Activated naive CD8-positive, alpha-beta T cell treated with anti-CD3 and anti-CD28 coated beads, Interleukin-2, amount 10 ng/mL, durations not matched to agents 7 days and 5 days (primary cell): ENCODE measurements at places on chromosomes 2 and 18. TPM values are rescaled to one million over a fixed set of nuclear protein-coding genes. Genes with fewer than 3 reads are reported as not detected.

EFR3B gene
- 0.08 TPM for total RNA-seq

ACTR2 gene
- 382 TPM for total RNA-seq

RAPGEF4 gene
- total RNA-seq, result 1.1 TPM

GRCh38 chr2:27070653-27071276 is 689 bp downstream of the OST4 start:
- peak overlapping the region; percentile 93 for H3K4me3 ChIP-seq
- no peaks in the 10 kb centered on the region for H3K27me3 ChIP-seq
- no peak for DNase-seq
- peaks cover 12% of the 10 kb centered on the region for H3K36me3 ChIP-seq
- H3K4me1 ChIP-seq, result peaks cover 50% of the 10 kb centered on the region
- peak overlapping the region; percentile 92 for H3K27ac ChIP-seq

DNA sequence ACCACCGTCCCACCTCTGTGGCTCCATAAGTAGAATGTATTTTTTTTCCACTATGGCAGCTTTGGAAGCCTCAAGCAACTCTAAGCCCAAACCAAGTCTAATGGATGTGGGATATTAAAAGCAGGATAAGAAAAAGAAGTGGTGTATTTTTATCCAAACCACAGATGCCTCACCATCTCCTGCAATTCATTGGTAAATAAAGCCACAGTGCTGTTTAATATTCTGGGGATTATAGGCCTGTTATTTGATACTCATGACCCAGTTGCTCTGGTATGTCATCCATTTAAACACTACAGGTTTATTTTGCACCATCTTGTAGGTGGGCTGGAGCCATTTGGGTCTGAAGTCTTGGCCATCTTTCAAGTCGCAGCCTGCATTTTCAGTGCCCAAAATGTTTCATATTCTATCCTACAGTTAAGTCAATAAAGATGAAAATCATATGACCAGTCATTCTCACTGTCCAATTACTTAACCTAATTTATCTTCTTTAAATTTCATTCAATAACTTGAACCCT is 279.5 kb upstream of the EPHA4 start:
- no peak overlapping the region for H3K27ac ChIP-seq
- H3K4me1 ChIP-seq, result no peaks in the 10 kb centered on the region
- H3K36me3 ChIP-seq, result no peaks in the 10 kb centered on the region
- no peaks in the 10 kb centered on the region for H3K27me3 ChIP-seq

- H3K4me1 ChIP-seq, result peaks cover 28% of the 10 kb centered on the region
- H3K27ac ChIP-seq, result peak overlapping the region; percentile 82
- no peaks in the 10 kb centered on the region for H3K27me3 ChIP-seq
- no peaks in the 10 kb centered on the region for H3K36me3 ChIP-seq
- H3K4me3 ChIP-seq, result no peak overlapping the region
- no peak for DNase-seq
Measured at GRCh38 chr2:226984750-226985582, 149.1 kb downstream of the RHBDD1 start.

DNA sequence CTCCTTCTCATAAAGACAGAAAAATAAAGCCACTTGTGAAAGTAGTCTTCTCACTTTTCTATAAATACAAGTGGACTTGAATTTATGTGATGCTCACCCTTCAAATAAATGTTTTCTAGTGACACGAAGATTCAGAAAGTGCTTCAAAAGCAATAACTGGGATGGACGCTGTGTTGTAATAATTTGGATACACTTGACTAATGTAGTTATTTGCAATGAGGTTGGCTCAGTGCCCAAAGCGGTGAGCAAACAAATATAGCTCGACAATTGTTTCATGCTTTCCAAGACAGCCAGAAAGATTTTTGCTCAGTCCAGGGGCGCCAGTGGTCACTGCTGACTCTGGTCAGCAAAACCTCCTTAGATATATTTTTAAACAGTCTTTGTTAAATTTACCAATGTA is 278.6 kb upstream of the KLHL14 start:
- no peaks in the 10 kb centered on the region for H3K36me3 ChIP-seq
- no peak overlapping the region for H3K4me3 ChIP-seq
- DNase-seq, result no peak
- H3K27me3 ChIP-seq, result no peaks in the 10 kb centered on the region
- no peak overlapping the region for H3K27ac ChIP-seq

DNA sequence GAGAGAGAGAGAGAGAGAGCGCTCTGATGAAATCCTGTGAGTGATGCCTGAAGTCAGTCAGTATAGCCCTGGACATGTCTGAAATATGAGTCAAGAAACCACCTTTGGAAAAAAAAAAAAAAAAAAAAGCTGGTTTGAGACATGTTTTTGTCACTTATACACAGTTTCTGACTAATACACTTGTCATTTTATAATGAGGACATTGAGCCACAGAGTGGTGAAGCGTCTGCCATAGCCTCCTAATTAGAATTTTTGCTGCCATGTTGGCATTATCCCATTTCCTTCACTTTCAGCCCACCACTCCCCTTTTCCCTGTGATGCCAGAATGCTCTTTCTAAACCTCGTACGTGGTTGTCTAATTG is 15.7 kb upstream of the MYO3B start:
- DNase-seq, result no peak
- no peak overlapping the region for H3K4me3 ChIP-seq
- peaks cover 16% of the 10 kb centered on the region for H3K27me3 ChIP-seq

DNA sequence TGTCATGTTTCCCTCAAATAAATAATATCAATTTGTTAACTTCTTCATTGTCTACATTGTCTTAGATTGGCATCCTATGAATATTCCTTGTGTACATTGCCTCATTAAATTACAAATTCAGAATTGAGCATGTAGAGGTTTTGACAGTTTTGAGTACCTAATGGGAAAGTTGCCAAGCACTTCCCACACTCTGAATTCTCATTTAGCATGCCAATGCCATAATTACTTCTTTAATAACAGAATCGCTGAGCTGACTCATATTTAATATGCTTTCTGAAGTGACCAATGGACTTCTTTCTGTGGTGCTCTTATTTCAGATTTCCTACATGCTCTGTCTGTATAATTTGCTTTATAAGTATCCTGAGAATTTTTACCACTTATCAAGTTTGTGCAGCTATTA is 114.4 kb upstream of the NOL4 start:
- no peaks in the 10 kb centered on the region for H3K27me3 ChIP-seq
- no peak overlapping the region for H3K4me3 ChIP-seq
- no peaks in the 10 kb centered on the region for H3K36me3 ChIP-seq
- no peak overlapping the region for H3K27ac ChIP-seq

DNA sequence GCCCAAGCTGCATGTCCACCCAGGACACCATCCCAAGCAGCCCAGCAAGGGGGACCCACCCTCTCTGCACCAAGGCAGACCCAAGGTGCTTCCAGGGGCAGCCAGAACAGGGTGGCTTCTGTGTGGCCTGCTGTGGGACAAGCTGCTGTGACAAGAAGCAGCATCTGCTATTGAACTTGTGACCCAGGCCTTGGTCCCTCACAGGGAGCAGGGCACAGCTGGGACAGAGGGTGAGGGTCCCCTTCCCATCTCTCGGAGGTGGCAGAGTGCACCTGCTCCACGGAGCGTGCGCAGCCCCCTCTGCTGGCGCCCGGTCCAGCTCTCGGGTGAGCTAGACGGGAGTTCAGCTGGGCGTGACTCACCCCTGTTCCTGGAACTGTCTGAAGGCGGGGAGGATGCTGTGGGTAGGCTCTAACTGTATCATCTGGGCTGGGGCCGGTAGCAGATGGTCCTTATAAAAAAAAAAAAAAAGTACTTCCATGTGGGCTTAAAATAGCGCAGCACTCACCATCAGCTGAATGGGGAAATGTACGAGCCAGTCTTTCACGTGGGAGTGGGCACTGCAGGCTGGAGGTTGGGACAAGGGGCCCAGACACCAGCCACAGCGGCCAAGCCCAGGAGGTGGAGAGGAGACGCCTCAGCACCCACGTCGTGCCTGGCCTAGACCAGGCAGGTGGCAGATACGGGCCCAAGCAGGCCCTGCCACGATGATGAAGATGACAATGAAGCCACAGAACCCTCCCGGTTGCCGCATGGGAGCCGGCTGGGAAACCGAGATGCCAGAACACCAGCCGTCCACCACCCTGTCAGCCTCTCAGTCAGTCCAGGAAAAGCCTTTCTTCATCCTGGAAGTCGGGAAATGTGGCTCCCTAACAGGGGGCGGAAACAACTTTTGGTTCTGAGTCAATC is 136.8 kb upstream of the ID2 start:
- H3K4me3 ChIP-seq, result peak overlapping the region; percentile 35
- no peaks in the 10 kb centered on the region for H3K27me3 ChIP-seq
- no peaks in the 10 kb centered on the region for H3K36me3 ChIP-seq
- H3K27ac ChIP-seq, result peak overlapping the region; percentile 97
- DNase-seq, result peak; percentile 86

DNA sequence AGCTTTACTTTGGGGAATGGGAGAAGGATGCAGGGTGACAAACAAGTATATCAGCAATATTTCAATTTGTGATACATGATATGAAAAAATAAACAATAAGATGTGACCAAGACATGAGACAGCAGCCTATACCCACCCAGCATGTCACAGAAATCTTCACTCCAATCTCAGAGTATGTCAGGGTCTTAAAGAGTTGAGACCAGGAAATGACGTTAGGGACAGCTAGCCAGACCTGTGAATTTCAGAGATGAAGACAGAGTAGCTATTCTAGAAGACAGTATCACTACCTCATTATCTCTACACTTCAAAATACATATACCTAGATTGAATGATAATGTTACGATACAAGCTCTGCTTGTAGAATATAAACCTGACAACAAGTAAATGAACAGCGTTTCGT is 282.8 kb downstream of the ZEB2 start:
- H3K4me1 ChIP-seq, result peaks cover 54% of the 10 kb centered on the region
- no peak for DNase-seq
- peaks cover 18% of the 10 kb centered on the region for H3K36me3 ChIP-seq
- H3K27me3 ChIP-seq, result no peaks in the 10 kb centered on the region

GRCh38 chr2:39289609-39290008 is 45.8 kb upstream of the CDKL4 start:
- H3K27ac ChIP-seq, result no peak overlapping the region
- H3K4me3 ChIP-seq, result no peak overlapping the region
- no peaks in the 10 kb centered on the region for H3K27me3 ChIP-seq
- peaks cover 3% of the 10 kb centered on the region for H3K36me3 ChIP-seq
- no peaks in the 10 kb centered on the region for H3K4me1 ChIP-seq

GRCh38 chr2:178819992-178820391 is 12.8 kb upstream of the TTN start:
- no peaks in the 10 kb centered on the region for H3K36me3 ChIP-seq
- H3K4me1 ChIP-seq, result peaks cover 28% of the 10 kb centered on the region
- peak overlapping the region; percentile 75 for H3K4me3 ChIP-seq
- peak; percentile 39 for DNase-seq
- peak overlapping the region; percentile 93 for H3K27ac ChIP-seq

- peak; percentile 48 for DNase-seq
- H3K36me3 ChIP-seq, result peaks cover 5% of the 10 kb centered on the region
- peak overlapping the region; percentile 96 for H3K4me3 ChIP-seq
- peak overlapping the region; percentile 85 for H3K27ac ChIP-seq
Measured at GRCh38 chr2:84924173-84925106, 19.0 kb downstream of the TMSB10 start.

DNA sequence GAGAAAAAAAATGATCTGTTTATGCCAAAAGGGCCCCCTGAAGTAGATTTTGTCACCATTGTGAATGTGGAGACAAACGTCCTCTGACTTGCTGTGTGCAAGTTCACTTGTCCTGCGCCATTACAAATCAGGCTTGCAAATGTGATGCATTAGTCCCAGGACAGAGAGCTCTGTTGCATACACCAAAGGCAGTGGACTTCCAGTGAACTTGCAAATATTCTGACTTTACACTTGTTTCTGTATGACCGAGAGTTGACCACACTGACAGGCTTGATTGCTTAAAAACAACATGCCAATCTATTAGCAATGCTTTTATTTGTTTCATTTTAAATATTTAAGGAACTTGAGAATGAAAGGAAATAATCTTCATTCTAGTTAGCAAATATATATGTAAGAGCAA is 293.2 kb downstream of the PLCL1 start:
- no peak overlapping the region for H3K27ac ChIP-seq
- no peaks in the 10 kb centered on the region for H3K4me1 ChIP-seq
- no peak overlapping the region for H3K4me3 ChIP-seq
- DNase-seq, result no peak

- no peaks in the 10 kb centered on the region for H3K4me1 ChIP-seq
- H3K27ac ChIP-seq, result no peak overlapping the region
- no peak for DNase-seq
Measured at GRCh38 chr2:239605976-239606375, 205.2 kb upstream of the HDAC4 start.

DNA sequence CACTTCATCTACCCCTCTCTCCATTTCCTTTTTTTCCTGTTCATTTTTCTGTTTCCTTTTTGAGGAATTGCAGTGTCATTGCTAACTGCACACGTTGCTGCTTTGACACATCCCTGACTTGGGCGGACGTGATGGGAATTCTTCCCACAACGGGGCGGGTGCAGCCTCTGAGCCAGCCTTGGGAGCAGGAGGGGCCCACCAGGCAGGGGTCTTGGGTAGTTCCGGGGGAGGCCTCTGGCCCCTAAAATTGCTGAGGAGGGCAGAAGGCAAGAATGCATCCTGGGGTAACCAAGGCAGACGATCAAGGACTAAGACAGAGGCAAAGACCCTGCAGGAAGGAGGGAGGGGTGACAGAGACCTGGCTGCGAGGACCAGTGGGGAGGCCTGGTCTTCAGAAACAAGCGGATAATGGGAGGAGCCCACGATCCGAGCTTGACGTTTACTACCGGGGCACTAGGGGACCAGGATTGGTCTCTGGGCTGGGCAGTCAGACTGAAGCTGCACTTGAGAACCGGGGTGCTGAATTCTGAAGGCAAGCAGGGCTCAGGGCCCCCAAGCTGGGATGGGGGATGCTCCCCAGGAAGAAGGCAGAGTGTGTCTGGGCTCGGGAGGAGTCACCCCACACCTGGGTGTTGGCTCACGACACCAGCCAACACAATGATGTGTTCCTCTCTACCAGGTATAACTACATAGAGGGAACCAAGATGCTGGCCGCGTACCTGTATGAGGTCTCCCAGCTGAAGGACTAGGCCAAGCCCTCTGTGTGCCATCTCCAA is 14.8 kb upstream of the CNDP1 start:
- H3K4me1 ChIP-seq, result no peaks in the 10 kb centered on the region
- H3K36me3 ChIP-seq, result peaks cover 19% of the 10 kb centered on the region
- H3K27me3 ChIP-seq, result no peaks in the 10 kb centered on the region
- H3K4me3 ChIP-seq, result no peak overlapping the region
- DNase-seq, result no peak

DNA sequence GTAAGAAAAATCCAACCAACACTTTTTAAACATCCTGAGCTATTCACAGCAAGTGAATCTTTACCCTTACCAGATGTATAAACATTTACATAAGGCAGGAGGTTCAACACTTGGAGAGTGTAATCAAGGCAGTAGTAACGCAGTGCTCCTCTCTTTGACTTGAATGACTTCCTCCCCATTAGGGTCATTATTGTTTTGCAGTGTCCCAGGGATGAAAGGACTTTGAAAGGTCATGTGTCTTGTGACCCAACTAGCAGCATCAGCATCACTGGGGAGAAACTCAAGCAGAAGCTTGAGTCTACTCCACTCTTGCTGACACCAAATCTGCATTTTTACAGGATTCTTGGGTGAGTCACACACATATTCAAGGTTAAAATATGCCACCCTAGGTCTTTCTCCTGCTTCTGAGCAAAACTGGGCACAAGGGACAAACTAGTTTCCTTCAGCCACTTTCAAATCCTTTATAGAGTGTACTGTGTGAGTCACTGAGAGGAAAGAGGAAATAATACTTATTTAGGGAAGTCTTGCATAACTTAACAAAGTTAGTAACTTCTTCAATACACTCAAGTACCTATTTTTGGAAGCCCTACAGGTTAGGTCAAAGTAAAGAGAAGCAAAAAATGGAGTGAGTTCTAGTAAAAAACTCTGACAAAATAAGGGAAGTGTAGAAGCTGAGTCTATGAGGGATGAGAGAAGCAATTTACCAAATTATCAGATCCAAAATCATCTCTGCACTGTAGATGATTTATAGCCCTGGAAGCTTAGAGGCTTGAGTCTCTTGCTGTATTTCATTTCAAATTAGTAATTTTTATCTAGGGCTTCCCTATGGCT is 51.0 kb upstream of the EML4 start:
- peaks cover 3% of the 10 kb centered on the region for H3K27me3 ChIP-seq
- peak overlapping the region; percentile 67 for H3K27ac ChIP-seq
- H3K4me1 ChIP-seq, result peaks cover 29% of the 10 kb centered on the region
- peaks cover 13% of the 10 kb centered on the region for H3K36me3 ChIP-seq
